AG20443 (cell line): ENCODE measurements at places on chromosomes 11 and 22.

- no peak for DNase-seq
Observed at GRCh38 chr11:15742626-15743519, 613.5 kb downstream of the SOX6 start.

DNA sequence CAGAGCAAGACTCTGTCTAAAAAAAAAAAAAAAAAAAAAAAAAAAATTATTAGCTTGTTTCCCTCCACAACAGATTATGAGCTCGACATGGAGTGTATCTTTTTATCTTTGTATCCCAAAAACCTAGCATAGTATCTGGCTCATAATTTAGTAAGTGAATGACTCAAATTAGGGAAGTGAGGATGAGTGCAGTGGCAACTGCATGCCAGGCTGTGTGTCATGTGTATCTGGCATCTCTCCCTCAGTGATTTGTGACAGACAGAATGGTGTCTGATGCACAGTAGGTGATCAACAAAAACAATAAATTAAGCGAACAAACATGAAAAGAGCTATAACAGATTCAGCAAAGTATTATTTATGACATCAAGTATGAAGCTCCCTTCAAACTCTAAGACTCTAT is 7.2 kb downstream of the STK33 start:
- DNase-seq = no peak

DNA sequence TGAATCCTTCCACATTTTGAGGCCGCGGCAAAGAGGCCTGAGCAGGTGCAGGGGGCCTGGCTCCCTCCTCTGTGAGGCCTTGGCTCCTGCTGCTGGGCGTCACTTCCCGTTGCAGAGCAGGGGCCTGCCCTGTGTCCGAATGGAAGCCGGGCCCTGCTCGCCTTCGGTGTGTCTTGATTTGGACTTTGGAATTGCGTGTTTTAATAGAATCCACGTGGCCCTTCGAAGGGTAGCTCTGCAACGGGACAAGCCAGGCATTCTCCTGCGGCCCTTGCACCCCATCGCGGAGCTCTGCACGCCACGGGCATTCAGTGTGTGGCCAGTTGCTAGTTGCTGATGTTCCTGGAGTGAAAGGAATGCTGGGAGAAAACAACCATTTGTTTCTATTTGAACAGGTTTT is 25.8 kb downstream of the SAMM50 start:
- DNase-seq = no peak

DNA sequence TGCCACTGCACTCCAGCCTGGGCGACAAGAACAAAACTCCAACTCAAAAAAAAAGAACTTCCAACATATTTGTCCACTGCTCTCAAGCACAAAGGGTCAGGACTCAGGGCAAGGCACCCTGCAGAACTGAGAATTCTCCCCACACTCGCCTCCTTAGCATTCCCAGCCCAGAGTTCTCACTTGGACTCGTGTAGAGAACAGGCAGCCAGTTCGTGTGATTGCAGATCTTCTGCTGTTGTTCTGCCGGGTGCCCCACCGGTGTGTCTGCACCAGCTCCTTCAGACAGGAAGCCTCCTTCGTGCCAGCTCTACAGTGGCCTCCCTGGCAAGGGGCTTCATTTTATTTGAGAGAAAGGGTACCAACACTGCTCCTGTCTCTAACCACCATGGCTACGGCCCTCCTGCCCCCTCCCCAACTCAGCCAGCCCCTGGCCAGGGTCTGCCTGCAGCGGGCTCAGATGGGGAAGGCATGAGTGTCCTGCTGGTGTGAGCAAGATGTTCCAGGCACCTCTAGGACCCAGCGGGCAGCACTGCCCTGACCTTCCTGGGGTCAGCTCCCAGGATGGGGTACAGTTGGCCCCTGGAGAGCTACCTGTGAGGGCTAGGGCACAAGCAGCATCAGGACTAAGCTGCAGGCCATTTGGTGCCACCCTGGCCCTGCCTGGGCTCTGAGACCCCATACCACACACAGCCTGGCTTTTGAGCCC is 19.5 kb upstream of the SCGB1A1 start:
- no peak for DNase-seq

DNA sequence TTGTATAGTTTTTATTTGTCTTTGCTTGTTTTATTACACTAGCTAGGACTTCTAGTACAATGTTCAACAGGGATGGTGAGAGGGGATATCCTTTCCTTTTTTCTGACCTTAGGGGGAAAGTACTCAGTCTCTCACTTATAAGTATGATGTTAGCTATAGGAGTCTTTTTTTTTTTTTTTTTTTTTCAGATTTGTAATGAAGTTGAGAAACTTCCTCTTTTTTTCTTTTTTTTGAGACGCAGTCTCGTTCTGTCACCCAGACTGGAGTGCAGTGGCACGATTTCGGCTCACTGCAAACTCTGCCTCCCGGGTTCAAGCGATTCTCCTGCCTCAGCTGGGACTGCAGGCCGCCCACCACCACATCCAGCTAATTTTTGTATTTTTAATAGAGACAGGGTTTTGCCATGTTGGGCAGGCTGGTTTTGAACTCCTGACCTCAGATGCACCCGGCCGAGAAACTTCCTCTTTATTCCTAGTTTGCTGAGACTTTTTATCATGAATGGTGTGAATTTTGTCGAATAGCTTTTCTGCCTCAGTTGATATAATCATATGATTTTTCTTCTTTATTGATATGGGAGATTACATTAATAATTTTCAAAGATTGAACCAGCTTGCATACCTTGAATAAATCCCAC is 10.9 kb downstream of the TRIM22 start:
- no peak for DNase-seq

- no peak for DNase-seq
Observed at GRCh38 chr11:85269109-85269508, 358.0 kb downstream of the DLG2 start.

GRCh38 chr22:39356464-39356863 is 6.7 kb downstream of the SYNGR1 start:
- no peak for DNase-seq

GRCh38 chr22:42432020-42432596 is at the start of gene NFAM1:
TSS of gene NFAM1 (minus strand) at chr22:42432403. CDS start at chr22:42432357, 46 bp downstream.
- DNase-seq = no peak

DNA sequence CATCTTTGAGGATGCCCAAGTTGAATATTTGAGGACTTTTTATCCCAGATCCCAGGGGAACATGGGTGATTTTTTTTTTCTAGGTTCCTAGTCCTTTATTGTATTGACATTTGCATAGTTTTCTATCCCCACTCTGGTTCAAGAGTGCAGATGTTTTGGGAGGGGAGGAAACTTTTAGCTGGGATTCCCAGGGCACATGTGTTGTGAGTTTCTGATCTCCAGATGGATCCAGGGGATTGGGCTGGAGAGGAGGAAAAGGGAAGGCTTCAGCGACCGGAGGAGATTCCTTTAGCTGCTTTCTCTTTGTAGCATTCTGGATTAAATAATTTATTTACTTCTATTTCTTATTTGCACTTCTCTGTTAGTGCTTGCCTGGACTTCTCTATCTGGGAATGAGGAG is 14.7 kb upstream of the SORL1-AS1 start:
- no peak for DNase-seq

DNA sequence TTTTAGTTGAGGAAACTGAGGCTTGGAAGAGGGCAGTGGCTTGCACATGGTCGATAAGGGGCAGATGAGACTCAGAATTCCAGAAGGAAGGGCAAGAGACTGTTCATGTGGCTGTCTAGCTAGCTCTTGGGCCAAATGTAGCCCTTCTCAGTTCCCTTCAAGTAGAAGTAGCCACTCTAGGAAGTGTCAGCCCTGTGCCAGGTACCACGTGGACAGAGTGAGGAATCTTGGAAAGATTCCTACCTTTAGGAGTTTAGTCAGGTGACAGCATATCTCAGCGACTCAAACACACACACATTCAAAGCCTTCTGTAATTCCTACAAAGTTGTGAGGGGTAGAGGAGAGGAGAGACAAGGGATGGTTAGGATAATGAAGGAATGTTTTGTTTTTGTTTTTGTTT is 18.3 kb downstream of the PIK3IP1 start:
- no peak for DNase-seq

DNA sequence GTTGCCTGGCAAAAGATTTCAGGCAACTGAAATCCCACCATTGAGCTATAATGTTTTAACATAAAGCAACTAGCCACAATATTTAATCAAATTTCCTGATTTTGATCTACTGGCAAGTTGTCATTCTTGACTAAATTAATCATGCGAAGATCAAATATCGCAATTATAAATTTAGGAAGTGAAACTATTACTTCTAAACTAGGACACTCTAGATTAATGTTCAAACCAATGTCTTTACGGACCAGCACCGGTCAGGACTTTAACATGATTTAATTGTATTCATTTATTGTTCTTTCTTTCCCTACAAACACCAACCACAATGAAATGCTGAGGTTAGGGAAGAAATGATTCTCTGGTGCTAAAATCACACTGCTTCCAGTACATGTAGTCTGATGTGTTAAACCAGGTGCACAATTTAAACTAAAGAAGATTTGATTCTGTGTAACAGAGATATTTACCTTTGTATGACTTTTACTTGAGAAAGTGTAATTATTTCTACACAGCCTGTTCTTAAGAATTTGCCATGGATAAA is 14.9 kb downstream of the GAS2 start:
- no peak for DNase-seq

DNA sequence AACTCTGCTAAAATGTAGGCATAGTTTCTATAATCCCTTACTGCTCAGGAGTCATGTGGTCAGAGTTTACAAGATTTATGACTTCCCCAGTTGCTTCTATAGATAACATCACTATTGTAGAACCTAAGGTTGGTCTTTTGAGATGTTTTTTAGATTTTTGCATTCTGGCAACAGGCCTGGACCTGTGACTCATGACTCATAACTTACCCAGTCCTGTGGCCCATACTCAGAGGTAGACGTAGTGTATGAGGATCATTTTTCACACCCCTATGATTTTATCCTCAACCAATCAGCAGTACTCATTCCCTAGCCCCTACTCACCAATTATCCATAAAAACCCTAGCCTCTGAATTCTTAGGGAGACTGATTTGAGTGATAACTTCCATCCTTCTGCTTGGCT is 384.4 kb upstream of the DDI1 start:
- no peak for DNase-seq

GRCh38 chr11:128907585-128907984 is 16.4 kb downstream of the KCNJ5 start:
- no peak for DNase-seq

GRCh38 chr11:65456418-65456817 is 33.8 kb downstream of the NEAT1 start:
- no peak for DNase-seq

DNA sequence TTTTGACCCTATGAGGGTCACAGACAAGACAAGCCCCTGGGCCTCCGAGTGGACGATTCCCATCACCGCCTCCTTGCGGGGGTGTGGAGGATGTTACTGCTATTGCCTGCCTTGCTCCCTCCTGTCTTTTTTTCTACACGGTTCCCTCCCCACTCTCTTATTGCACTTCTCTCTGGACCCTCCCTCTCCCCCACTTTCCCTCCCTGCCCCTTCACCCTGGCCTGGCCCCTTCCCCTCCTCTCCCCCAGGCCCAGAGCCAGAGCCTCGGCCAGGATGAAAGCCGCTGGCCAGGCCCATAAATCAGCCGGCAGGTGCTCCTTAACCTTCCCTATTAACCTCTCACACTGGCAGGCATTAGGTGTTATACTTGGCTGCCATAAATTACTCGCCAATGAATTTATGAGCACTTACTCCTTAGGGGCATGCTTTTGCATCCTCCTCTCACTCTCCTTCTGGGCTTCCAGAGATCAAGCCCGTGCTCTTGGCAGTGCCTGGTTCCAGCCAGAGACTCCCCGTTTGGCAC is 18.3 kb upstream of the ALX4 start:
- DNase-seq = no peak

GRCh38 chr22:44968736-44969135 is 41.1 kb downstream of the PHF21B start:
- DNase-seq = no peak

GRCh38 chr11:128469220-128469619 is 118.1 kb downstream of the ETS1 start:
- no peak for DNase-seq

DNA sequence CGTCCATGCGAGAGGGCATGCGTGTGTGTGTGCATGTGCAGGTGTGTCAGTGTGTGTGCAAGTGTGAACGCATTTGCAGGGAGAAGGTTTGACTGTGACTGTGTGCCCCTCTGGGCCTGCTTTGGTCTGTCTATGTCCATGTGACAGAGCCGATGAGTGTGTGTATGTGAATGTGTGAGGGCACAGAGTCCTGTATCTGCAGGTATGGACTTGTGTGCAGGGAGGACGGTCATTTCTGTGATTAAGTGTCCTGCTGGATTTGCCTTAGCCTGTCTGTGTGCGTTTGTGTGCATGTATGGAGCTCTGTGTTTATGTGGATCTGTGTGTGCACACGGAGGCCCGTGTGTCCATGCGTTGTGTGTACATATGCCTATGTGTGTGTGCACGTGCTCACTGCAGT is 5.4 kb downstream of the EMID1 start:
- DNase-seq = no peak

DNA sequence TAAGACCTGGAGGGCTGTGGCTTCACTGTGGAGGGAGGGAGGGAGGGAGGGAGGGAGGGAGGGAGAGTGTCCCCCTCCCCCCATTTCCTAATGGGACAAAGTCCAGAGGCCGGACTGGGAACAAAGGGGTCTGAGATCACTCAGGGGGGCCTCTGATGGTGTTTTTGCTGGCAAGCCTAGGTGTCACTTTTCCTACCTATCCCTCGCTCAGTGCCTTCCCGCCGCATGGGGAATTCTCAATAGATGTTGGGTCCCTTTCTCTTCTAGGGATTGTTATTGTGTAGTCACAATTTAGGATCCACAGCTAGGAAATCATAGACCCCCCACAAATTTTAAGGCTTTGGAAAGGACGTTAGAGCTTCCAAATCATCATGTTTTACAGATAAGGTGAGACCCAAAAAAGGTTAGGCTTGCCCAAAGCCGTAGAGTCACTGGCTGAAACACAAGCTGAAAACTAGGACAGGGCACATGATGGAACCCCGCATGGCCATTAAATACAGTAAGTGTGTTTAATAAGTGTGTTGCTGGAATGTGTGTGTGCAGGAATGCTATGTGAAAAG is 4.8 kb upstream of the FTH1 start:
- no peak for DNase-seq
